ENCODE measurements at places on chromosomes 1 and 21.
A peak's percentile ranks its signal among the peaks of the same experiment; 100 is the strongest.

GRCh38 chr1:29460041-29460610 lies 223.8 kb downstream of the PTPRU start:
- DNase-seq: no peak
- no peaks in the 10 kb centered on the region for H3K36me3 ChIP-seq
- H3K27ac ChIP-seq: no peak overlapping the region
- no peaks in the 10 kb centered on the region for H3K27me3 ChIP-seq
- no peaks in the 10 kb centered on the region for H3K4me1 ChIP-seq

GRCh38 chr1:112464501-112464900 lies 44.3 kb upstream of the WNT2B start:
- H3K27ac ChIP-seq: no peak overlapping the region
- H3K4me3 ChIP-seq: no peak overlapping the region
- no peak for DNase-seq
- no peaks in the 10 kb centered on the region for H3K4me1 ChIP-seq
- H3K27me3 ChIP-seq: peaks cover 24% of the 10 kb centered on the region
- H3K36me3 ChIP-seq: no peaks in the 10 kb centered on the region

DNA sequence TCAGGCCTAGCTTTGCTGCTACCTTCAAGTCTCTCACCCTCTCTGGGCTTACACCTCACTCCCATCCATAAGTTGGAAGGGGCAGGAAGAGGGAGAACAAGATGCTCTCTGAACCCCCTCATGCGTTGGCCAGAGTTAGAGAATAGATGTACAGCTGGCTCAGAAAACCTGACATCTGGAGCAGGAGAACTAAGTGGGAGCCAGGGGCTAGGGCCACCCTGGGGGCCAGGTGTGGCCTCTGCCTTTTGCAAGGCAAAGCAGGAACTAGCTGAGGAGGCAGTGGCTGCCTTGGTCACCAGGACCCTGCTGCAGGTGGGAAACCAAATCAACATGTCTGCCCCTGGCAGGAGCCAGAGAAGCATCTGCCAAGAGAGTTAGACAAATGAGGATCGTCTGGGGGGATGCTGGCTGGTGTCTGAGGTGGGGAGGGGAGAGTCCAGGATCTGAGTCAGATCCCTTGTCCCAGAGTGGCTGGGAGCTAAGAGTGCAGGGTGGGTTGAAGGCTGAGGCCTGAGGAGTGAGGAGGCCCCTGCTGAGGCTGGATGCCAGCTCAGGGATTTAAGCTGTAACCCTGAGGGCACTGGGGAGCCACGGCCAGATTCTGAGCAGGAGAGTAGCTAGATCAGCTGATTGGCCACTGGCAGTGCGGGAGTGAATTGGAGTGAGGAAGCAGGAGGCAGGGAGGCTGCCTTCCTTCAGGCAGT lies 115.0 kb downstream of the EPHB2 start:
- no peak for DNase-seq
- H3K36me3 ChIP-seq: no peaks in the 10 kb centered on the region
- H3K4me3 ChIP-seq: no peak overlapping the region

GRCh38 chr1:43618521-43619313 lies 31.2 kb upstream of the KDM4A start:
- no peaks in the 10 kb centered on the region for H3K36me3 ChIP-seq
- no peak overlapping the region for H3K4me3 ChIP-seq
- no peak overlapping the region for H3K27ac ChIP-seq
- no peak for DNase-seq
- H3K27me3 ChIP-seq: no peaks in the 10 kb centered on the region
- no peaks in the 10 kb centered on the region for H3K4me1 ChIP-seq

GRCh38 chr1:85396194-85396593 lies 68.8 kb downstream of the DDAH1 start:
- no peaks in the 10 kb centered on the region for H3K27me3 ChIP-seq
- DNase-seq: no peak
- H3K36me3 ChIP-seq: no peaks in the 10 kb centered on the region
- peaks cover 15% of the 10 kb centered on the region for H3K4me1 ChIP-seq
- no peak overlapping the region for H3K27ac ChIP-seq
- H3K4me3 ChIP-seq: no peak overlapping the region

- no peaks in the 10 kb centered on the region for H3K36me3 ChIP-seq
- H3K27ac ChIP-seq: no peak overlapping the region
These were observed 40.2 kb downstream of the EDN2 start for GRCh38 chr1:41444246-41444645.

GRCh38 chr1:193533853-193534252 lies 347.4 kb upstream of the B3GALT2 start:
- no peaks in the 10 kb centered on the region for H3K27me3 ChIP-seq
- DNase-seq: no peak
- no peak overlapping the region for H3K27ac ChIP-seq

- no peaks in the 10 kb centered on the region for H3K36me3 ChIP-seq
- H3K27ac ChIP-seq: no peak overlapping the region
- H3K27me3 ChIP-seq: no peaks in the 10 kb centered on the region
- DNase-seq: peak; percentile 57
- no peak overlapping the region for H3K4me3 ChIP-seq
These were observed 30.8 kb upstream of the RPTN start for GRCh38 chr1:152189657-152190442.

DNA sequence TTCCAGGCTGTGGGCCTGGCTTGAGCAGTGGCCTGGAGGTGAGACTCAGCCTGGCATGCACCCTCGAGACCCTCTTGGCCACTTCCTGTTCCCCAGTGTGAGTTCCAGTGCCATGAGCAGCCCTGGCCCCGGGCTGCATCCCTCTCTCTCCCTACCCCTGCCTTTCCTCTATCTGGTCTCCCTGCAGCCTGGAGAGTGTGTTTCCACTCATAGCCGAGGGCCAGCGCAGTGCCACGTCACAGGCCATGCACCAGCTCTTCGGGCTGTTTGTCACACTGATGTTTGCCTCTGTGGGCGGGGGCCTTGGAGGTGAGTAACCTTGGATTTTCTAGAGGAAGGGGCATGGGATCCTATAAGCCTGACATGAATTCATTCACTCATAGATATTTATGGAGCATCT lies 13.6 kb downstream of the RHBG start:
- no peak for DNase-seq
- H3K36me3 ChIP-seq: no peaks in the 10 kb centered on the region
- no peak overlapping the region for H3K27ac ChIP-seq
- no peak overlapping the region for H3K4me3 ChIP-seq
- H3K4me1 ChIP-seq: no peaks in the 10 kb centered on the region

- peaks cover 9% of the 10 kb centered on the region for H3K4me1 ChIP-seq
- no peaks in the 10 kb centered on the region for H3K27me3 ChIP-seq
- no peak for DNase-seq
- no peak overlapping the region for H3K4me3 ChIP-seq
- no peaks in the 10 kb centered on the region for H3K36me3 ChIP-seq
These were observed 19.8 kb upstream of the LBR start for GRCh38 chr1:225447650-225448089.
